ENCODE measurements at places on chromosomes 2 and 18.

- DNase-seq, result no peak
These were observed 1.3 kb downstream of the PGAP1 start for GRCh38 chr2:196925051-196925767.

GRCh38 chr2:46704041-46704440, 211.6 kb downstream of the MCFD2 start:
- no peak for DNase-seq

DNA sequence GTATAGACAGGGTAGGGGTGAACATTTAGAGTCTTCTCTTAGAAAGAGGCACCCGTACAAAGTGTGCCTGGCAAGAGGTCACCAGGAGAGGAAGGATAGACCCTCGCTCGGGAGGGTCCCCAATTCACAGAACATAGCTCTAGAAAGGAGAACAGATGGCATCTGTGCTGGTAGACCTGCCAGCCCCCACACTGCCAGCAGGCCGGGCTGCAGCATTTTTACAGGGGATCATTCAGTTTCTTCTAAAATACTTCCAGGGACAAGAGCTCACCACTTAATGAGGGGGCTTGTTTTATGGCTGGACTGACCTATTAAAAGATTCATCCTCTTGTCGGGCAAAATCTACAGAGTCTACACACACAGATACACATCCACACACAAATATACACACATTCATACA, 149.9 kb downstream of the SEPTIN10 start:
- no peak for DNase-seq

GRCh38 chr2:111669928-111670695, 213.9 kb downstream of the ANAPC1 start:
- no peak for DNase-seq

DNA sequence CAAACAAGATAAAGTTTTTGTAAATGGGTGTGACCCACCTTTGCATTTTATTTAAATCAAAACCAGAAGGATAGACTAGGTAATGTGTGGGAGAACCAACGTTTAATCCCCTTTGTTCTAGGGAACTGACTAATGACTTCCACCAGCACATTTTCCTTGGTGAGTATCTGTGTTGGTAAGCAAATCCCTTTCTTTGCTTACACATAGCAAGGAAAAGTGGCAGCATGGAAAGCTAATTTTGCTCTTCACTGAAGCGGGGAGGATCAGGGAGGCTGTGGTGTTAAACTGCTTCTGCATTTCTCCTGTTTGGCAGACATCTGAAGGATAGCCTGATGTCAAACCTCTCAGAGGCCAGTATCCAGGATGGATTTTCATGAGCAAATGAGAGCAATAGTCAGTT, 331.1 kb downstream of the PTPRM start:
- no peak for DNase-seq
